ENCODE measurements at places on chromosomes 6 and 20. TPM values are rescaled to one million over a fixed set of nuclear protein-coding genes. Genes with fewer than 3 reads are reported as not detected.

Gene RIPPLY2
- total RNA-seq, result not detected

DNA sequence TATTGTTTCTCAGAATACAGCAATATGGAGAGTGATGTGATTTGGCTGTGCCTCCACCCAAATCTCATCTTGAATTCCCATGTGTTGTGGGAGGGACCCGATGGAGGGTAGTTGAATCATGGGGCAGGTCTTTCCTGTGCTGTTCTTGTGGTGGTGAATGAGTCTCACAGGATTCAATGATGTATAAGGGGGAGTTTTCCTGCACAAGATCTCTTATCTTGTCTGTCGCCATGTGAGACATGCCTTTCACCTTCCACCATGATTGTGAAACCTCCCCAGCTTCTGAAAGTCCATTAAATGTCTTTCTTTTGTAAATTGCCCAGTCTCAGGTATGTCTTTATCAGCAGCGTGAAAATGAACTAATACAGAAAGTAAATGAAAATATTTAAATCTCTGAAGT is 234.8 kb upstream of the TENT5A start:
- no peak for DNase-seq

DNA sequence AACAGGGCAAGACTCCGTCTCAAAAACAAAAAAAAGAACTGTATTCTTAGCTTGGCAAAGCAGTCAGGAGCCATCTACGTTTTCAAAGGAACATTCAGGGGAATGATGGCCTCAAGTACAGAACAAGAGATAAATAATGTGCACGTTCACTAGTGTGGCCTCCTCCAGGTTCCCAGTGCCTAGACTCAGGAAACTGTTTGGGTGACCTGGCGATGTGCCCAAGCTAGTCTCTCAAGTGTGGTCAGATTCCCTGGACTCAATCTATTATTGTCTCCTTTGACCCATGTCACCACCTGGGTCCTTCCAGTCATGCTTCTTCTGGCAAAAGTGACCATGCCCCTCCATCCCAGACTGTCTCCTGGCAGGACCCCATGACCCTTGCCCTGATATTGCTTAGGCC is 23.7 kb downstream of the TRAF3IP2 start:
- peak; percentile 35 for DNase-seq

DNA sequence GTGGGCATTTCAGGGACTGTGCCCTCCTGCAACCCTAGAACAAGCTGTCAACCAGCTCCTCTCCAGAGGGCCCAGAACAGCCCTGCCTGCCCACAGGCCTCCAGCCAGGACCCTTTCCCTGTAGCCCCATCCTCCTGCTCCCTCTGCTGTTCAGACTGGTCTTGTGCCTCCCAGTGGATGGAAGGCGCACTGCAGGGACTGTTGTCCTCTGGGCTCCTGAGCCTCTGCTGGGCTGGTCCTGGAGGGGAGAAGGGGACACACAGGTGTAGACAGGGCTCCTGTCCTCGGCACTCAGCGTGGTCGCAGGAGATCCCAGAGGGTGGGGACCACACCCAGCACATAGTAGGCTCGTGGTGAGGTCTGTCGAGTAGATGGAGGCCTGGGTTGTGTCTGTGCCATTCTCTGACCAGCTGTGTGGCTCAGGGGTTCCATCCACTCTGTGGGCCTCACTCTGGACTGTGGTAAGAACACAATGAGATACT is 11.5 kb downstream of the ITPR3 start:
- DNase-seq, result peak; percentile 41

GRCh38 chr20:63273635-63274380 is 1.2 kb downstream of the ARFGAP1 start:
- peak; percentile 87 for DNase-seq

GRCh38 chr6:28254121-28254519 is 2.1 kb upstream of the ZKSCAN4 start:
- no peak for DNase-seq

Data from RPMI7951 (cell line).